ENCODE measurements at places on chromosomes 1 and 21.
A peak's percentile ranks its signal among the peaks of the same experiment; 100 is the strongest.

DNA sequence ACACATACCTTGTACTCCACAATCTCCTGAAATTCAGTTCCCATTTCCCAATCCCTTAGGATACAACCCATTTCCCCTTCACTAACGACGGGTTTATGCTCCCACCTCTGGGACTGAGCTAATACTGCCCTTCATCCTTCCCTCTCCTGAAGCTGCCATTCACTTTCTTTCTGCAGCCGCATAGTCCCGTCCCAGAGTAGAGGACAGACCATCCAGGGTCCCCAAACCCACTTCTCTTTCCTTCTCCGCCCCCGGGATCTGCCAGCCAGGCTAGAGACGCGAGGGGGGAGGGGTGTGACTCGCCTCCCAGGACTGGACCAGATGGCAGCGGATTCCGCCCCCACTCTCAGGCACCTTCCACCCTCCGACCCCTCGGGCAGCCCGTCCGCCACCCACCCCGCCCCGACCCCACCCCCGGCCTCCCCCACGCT lies 679 bp downstream of the ABL2 start:
- DNase-seq: peak; percentile 79

GRCh38 chr1:94228640-94229375 lies 8.6 kb downstream of the ARHGAP29 start:
- DNase-seq: no peak

DNA sequence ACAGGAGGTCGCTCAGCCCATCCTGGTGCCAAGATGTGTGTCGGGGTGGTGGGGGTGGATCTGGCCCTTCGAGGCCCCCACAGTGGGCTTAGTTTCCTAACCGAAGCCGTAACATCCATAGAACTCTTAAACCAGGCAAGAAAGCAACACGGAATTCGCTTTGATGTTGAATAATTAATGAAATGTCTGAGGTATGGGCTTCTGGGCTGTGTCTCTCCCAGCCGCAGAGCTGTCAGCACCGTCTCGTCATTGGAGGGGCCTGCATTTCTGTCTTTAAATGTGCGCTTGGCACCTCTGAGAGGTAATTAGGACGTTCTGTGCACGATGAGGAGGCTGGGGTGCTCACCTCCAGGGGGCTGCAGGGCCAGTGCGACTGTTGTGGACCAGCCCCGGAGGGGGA lies 13.3 kb upstream of the PLCH2 start:
- no peak for DNase-seq

DNA sequence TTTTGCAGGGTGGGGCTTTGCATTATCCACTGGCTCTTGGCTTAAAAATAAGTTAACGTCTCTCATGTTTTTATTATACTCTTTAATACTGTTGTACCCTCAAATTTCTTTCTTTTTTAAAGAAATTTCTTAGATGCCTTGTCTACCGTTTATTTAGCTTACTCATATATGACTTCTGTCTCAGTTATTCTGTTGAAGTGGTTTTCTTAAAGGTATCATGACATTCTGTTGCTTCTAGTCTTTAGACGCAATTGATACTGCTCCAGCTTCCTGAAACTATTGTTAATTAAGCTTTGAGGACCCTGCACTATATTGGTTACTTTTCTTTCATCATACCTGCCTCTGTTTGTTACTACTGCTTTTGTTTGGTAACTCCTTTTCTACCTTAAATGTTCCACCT lies 11.7 kb downstream of the PKN2 start:
- no peak for DNase-seq

- no peak for DNase-seq
Observed at GRCh38 chr1:59595774-59596173, 219.0 kb upstream of the HOOK1 start.

DNA sequence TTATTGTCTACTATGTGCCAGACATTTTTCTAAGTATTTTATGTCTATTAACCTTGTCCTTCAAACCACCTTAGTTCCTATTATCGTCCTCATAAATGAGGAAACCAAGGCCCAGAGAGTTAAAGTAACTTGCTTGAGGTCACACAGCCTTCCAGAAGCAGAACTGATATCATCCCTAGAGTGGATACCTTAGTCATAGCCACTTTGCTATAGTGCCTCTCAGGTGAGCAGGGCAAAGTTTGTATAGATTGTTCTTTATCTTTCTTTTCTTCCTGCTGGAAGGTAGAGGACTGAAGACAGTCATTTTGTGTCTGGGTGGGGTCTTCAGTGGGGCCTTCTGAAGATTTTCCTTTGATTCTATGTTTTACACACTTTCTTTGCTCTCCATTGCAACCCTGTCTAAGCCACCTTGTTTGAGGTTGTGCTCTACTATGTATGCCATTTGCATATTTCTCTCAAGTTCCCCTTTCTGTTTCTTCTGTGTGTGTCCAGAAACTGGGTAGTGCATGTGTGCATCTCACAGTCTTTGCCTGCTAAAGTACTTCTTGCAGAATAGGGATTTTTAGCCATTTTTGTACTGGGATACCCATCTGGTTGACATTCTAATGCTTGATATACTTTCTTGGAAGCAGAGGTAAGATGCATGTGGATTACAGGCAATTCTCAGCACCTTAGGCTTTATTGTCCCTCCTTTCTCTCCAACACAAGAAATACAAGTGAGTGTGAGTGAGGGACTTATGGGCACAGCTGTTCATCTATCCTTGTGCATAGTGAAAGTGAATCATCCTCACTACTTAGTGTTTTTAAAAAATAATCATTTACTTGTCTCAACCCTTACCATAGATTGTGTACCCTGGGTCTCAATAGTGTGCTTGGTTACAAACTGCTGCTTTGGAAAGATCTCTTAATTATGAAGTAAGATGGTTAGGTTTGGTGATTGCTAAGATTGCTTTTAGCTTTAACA lies 207.6 kb upstream of the HMCN1 start:
- no peak for DNase-seq
